ENCODE measurements at places on chromosomes 2 and 18. TPM values are rescaled to one million over a fixed set of nuclear protein-coding genes. Genes with fewer than 3 reads are reported as not detected.

The CDCA7 gene
- 44.6 TPM for total RNA-seq

The ABCB11 gene
- total RNA-seq, result 0.02 TPM

The ATOH8 gene
- 16.5 TPM for total RNA-seq

The SERPINB11 gene
- not detected for total RNA-seq

The CBLN2 gene
- 0.18 TPM for total RNA-seq

The KIF1A gene
- total RNA-seq, result 1.4 TPM

The PDE1A gene
- 0.31 TPM for total RNA-seq

The MDH1 gene
- total RNA-seq, result 258 TPM

The ASXL3 gene
- not detected for total RNA-seq

The SERPINB4 gene
- 0.15 TPM for total RNA-seq

The EN1 gene
- 0.84 TPM for total RNA-seq

The DDX18 gene
- 59.4 TPM for total RNA-seq

The CDK5R2 gene
- total RNA-seq, result 6.5 TPM

The LBX2 gene
- total RNA-seq, result 3.5 TPM

The KIAA2012 gene
- total RNA-seq, result not detected

The AMER3 gene
- not detected for total RNA-seq

The ERFE gene
- 8.1 TPM for total RNA-seq

The FRZB gene
- total RNA-seq, result 0.08 TPM
